ENCODE measurements at places on chromosomes 3 and 15.

GRCh38 chr15:69906256-69907185 lies 191.2 kb downstream of the TLE3 start:
- DNase-seq: no peak

- DNase-seq: no peak
These were observed 3.2 kb upstream of the TBC1D23 start for GRCh38 chr3:100257586-100257985.

- DNase-seq: no peak
These were observed 9.2 kb upstream of the TGFBR2 start for GRCh38 chr3:30597131-30597768.

GRCh38 chr3:67196677-67197076 lies 198.6 kb downstream of the KBTBD8 start:
- DNase-seq: no peak

DNA sequence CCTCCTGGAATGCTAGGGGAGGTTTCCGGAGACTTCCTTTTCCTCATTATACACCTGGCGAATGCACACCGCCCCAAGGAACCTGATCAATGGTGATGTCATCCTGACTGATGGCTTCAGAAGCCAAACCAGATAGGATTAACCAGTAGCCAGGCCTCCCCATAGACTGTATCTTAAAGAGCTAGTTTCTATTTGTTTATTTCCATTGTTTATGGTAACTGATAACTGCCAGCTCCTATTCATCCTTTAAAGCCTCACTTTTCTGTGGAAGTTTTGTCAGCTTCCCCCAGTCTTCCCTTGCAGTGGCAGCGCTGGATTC lies at the start of gene MKRN2OS:
TSS of gene MKRN2OS (minus strand) at position 27 of the 319 bp plus-strand sequence. CDS start 35 bp downstream, outside the sequence.
- DNase-seq: no peak

GRCh38 chr15:79914728-79915127 lies 17.9 kb upstream of the MTHFS start:
- no peak for DNase-seq

- no peak for DNase-seq
These were observed 257.5 kb downstream of the LRTM1 start for GRCh38 chr3:54670201-54671000.

DNA sequence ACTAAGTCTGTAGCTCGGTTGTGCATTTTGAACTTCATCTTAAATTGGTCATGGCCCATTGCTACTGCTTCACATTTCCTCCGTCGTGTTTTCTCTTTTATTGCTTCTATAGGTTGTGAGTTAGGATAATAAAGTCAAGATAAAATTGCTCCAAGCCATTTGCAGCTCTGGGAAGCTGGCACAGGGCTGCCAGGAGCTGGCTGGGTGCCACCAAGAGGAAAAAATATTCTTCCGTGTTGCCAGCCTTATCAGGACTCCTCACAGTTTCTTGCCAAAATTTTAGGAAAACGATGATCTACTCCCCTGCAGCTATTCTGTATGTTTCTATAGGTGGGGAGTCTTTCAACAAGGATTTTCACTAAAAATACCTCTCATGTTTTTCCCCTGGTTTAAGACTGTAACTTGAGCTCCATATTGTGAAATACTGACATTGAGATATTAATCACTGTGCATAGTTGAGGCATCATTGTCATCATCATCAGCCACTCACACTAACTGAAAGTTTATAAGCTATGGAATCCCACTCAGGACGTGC lies 55.4 kb upstream of the PIAS1 start:
- DNase-seq: no peak
